ENCODE measurements at places on chromosomes 12 and 14.

DNA sequence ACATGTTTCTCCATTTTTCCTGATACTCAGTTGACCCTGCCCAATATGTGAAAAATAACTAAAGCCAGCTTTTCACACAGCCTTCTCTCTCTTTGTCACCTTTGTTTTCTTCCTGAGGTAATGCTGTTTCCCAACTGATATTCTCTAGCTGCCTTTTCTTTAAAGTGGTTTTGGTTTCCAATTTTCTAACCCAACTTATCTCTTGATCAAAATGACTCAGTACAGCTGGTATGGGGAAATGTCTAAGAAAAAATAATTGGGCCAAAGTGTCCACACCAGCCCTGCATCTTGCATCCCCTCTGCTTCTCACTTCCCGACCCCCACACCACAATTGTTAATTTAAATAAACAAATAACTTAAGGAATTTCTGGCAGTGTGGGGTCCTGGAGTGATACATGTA, 193.8 kb downstream of the SYT1 start:
- DNase-seq, result no peak

- no peak for DNase-seq
These were observed 443.9 kb downstream of the TMEM132D start for GRCh38 chr12:129459886-129460285.

- DNase-seq, result no peak
These were observed 43.0 kb downstream of the MAP1LC3B2 start for GRCh38 chr12:116601933-116602810.

DNA sequence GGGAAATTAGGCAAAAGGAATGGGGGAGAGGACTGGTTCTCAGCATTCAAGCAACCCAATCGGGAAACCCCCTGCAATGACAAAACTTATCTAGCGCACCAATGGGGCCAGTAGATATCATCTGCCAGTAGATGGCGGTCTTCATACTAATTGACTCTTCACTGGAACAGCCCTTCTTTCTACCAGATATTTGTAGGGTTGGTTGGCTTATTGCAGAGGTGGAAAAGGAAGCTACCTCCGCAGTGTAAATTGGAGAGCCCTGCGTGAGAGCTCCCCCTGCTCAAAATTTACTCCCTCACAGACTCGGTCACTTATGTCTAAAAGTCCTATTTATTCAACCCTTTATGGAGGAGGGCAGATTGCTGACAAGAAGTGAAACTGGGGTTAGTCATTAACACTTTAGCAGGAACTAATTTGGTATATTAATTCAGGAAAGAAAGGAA, 166.1 kb upstream of the CCND2 start:
- DNase-seq, result peak; percentile 90

DNA sequence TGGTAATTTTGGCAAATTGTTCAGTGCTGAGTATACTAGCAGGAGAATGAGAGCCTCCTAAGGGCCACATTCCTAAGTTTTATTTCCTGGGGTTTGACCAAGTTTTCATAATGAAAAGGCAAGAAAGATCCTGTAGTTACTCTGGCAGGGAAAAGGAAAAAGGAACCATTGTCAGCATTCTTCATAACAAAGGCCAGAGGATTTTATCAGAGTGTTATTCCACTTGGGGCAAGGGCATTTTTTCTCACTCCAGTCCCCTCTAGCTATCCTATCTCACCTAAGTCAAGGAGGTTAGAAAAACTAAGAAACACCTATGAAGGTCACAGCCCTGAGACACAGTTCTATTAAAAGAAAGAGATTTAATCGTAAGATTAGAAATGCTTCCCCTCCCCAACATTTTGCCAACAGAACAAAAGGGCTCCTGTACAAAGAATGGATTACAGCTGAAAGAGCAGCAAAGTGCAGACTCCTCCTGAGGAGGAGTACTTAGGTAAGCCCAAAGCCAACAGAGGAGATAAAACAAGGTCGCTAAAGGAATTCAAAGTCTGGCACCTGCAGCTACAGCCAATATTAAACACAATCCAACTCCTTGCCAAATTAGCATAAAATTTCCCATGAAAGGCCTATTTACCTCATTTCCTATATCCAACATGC, 162.4 kb downstream of the GALC start:
- no peak for DNase-seq

- peak; percentile 84 for DNase-seq
These were observed 21.3 kb upstream of the OASL start for GRCh38 chr12:121060149-121061001.

DNA sequence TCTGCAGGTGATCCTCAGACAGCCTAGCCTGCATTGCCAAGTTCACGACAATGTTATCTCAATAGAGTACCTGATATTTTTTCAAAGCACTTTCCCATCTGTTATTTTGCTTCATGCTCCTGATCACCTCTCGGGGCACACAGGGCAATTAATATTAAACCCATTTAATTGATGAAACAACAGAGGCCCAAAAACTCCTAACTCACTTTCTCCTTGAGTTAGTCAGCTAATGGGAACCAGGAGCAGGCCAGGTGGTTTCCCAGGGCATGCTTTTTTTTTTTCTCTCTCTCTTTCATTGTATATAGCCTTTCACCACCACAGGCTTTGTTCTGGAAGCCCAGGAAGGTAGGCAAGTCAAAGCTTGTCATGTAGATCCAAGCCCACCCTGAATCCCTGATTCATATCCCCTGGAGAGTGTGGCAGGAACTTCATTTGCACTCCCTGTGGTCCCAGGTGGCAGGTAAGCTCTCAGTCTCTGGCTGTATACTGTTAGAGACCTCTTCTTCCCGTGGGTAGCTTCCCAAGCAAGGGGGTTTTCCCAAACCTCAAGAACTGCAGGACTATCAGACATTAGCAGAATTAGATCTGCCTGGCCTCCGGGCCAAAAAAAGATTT, 41.6 kb upstream of the MAP1LC3B2 start:
- no peak for DNase-seq

- no peak for DNase-seq
These were observed 21.5 kb downstream of the GNPNAT1 start for GRCh38 chr14:52769887-52770286.

- no peak for DNase-seq
These were observed 19.9 kb downstream of the HECTD4 start for GRCh38 chr12:112362310-112362709.

DNA sequence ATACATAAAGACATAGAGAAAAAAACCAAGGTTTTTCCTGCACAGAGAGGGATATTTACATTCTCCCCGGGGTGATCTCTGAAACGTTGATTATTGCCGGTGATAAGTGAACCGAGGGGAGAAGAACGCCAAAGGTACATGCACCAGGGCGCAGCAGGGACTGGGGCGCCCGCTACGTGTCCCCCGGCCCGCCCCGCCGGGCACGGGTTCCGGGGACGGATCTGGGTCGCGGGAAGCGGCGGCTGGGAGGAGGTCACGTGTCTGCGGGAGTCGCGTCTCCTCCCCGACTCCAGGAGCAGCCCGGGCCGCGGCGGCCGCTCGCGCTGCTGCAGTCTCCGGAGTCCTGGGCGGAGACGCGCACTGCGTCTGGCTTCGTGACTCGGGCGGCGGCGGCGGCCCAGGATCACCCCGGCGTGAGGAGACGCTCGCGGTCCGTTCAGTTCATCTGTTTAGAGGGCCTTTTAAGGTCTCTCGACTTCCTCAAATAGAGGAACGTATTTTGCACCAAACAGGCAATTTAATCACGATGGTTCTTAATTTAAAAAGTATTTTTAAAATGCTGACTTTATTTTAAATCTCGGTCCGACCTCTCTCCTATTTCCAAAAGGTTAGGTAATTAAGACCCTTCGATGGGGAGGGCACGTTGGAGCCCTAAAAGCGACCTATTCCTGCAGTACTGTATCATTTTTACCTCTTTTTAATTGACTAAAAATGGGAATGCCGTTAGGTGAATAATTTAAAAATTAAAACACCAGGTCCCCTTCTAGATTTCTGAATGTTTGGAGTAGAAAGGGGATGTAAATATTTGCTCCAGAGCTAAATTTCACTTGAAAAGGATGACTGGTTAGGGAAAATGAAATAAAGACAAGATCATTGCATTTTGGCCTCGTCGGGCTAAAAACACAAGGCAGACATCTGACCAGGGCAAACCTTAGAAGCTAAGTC, 1.8 kb upstream of the BHLHE41 start:
- DNase-seq, result no peak

- DNase-seq, result peak; percentile 62
These were observed at the start of gene TMEM63C for GRCh38 chr14:77181603-77182437. TMEM63C (plus strand) TSS chr14:77181798; CDS start chr14:77218814, 37,016 bp downstream.

- DNase-seq, result no peak
These were observed 43.9 kb downstream of the TMTC3 start for GRCh38 chr12:88185988-88186387.

DNA sequence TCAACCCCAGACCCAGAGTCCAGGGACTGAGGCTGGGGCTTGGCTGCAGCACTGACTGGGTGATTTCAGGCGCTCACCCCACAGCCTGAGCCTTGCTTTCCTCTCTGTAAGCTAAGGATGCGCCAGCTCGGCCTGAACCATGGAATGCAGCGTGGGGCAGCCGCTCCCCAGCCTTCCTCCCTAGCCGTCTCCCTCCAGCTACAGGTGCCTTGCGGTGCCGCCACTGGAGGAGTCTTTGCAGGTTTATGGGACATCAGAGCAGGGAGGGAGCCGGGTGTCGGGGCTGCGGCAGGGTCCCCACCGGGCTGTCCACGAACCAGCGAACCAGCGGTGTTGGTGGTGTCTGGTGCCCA, 19.4 kb downstream of the PPP2R5C start:
- no peak for DNase-seq

- no peak for DNase-seq
These were observed 13.1 kb downstream of the KRT85 start for GRCh38 chr12:52354200-52354599.

- DNase-seq, result no peak
These were observed 45.7 kb downstream of the CORO1C start for GRCh38 chr12:108685469-108686260.

GRCh38 chr12:89695100-89695499, 13.5 kb downstream of the ATP2B1 start:
- no peak for DNase-seq

All from CD4-positive, alpha-beta T cell treated with Interleukin-12 subunit alpha and Interleukin-12 subunit beta, for 1 hour (primary cell).